ENCODE measurements at places on chromosomes 2 and 18.

DNA sequence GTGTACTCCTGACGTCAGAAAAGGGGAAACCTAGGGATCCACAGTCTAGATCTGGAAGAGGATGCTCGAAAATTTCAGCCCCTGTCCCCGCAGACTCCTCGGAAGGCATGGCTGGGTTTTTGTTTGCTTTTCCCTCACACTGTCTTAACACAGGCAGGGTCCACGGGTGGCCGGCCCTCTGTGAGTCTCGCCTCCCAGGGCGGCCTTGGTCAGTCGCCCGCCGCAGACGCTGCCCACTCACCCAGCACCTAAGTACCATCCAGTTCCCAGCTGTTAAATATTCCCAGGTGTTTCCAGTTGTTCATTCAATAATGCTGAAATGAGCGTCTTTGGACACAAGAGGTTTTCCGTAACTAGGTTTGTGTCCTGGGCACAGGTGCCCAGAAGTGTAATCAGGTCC, 193.2 kb downstream of the TWIST2 start:
- no peak for DNase-seq

- no peak for DNase-seq
Measured at GRCh38 chr2:235928751-235929370, 239.3 kb downstream of the GBX2 start.

GRCh38 chr2:201093573-201093972, 21.8 kb downstream of the NDUFB3 start:
- DNase-seq: no peak

DNA sequence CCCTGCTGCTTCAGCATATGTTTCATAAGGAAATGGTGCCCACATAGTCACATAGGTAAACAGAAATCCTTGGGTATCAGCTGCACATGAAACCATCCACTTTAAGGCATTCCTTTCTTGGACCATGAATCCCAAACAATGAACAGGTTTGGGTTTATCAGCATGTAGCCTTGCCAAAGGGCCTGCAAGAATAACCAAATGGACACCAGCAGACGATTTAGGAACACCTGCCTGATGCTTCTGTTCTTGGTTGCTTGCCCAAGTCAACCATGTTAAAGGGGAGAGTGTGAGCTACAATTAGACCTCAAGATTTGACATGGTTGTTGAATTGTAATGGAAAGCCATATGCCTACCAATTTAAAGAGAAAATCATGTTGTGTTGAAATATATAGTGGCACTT, 1342.7 kb upstream of the PIK3C3 start:
- DNase-seq: no peak

GRCh38 chr2:176039375-176039774, 37.3 kb upstream of the LNPK start:
- no peak for DNase-seq

DNA sequence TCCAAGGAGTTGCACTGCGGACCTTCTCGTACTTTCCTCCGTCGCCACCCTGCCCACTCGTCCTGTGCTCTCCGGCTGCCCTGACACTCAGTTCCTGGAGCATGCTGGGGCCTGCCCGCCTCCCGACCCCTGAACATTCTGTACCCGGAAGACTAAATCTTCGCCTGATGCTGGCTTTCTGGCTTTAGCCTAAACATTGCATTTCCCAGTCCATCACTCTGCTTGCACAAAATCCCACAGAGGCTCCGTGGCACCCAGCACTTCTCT, 550 bp upstream of the SFXN5 start:
- DNase-seq: no peak

- no peak for DNase-seq
Measured at GRCh38 chr2:8576525-8577167, 105.2 kb upstream of the ID2 start.

DNA sequence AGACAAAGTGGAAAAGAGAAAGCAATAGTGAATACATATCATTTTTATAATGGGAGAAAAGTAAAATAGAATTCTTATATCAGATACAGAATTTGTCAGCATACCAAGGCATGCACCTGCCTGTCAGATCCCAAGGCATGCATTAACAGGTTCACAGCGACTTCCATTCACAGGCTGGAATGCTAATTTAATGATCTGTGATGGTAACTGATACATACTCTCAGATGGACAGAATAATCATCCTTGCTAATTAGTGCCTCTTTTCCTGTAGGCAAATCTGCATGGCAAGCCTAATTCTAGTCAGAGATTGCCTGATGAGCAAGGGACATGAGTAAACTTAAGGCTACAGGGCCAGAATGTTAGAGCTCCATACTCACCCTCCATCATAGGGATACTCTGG, 76.1 kb downstream of the PRKRA start:
- no peak for DNase-seq

- no peak for DNase-seq
Measured at GRCh38 chr18:77115192-77115953, 17.2 kb downstream of the MBP start.

GRCh38 chr2:181362561-181362960, 94.6 kb upstream of the ITGA4 start:
- no peak for DNase-seq

- no peak for DNase-seq
Measured at GRCh38 chr18:1846640-1847039, 724.7 kb downstream of the METTL4 start.

DNA sequence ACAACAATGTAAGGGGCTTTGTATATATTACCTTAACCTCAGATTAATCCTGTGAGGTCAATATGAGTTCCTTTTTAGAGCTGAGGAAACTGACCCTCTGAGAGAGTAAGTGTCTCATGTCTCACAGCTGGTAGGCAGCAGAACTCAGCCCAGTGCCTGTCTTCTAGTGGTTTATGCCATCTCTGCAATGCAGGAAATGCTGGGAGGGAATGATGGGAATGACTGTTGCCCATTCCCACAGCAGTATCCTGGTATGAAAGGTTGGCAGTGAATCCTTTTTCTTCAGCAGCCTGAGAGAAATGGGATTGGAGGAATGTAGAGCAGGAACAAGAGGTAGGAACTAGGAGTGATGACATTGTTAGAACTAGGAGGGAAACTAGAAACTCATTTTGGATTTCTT, 6.0 kb downstream of the MRPL30 start:
- DNase-seq: no peak

DNA sequence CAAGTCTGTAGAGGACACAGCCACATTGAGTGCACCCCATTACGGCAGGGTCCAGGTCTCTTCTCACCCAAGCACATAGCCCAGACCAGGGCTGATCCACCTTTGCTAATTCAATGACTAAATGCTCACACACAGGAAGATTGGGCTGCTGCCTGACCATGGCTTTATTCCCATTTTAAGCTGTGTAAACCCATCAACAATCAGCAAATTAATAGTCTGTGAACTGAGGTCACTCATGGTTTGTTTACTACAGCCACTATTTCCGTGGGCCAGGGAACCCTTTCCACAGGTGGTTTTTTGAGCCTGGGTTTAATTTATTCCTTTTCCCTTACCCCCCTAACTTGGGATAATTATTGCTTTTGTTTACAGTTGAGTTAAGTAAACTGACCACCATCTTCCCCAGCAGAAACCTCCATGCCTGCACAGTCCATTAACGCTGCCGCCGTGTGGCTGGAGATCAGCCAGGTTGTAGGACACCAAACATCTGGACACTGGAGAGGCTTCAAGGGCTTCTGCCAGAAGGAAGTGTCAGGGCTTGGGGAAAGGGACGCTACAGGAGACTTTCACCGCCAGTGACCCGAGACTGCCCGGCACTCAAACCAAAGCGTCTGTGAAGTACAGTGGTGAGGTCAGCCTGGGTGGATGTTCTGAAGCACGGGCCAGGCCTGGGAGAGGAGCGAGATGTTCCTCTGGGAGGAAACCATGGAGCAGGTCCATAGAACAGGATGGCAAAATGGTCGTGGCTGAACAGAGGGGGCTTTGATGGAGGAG, 282.9 kb downstream of the DYSF start:
- no peak for DNase-seq

DNA sequence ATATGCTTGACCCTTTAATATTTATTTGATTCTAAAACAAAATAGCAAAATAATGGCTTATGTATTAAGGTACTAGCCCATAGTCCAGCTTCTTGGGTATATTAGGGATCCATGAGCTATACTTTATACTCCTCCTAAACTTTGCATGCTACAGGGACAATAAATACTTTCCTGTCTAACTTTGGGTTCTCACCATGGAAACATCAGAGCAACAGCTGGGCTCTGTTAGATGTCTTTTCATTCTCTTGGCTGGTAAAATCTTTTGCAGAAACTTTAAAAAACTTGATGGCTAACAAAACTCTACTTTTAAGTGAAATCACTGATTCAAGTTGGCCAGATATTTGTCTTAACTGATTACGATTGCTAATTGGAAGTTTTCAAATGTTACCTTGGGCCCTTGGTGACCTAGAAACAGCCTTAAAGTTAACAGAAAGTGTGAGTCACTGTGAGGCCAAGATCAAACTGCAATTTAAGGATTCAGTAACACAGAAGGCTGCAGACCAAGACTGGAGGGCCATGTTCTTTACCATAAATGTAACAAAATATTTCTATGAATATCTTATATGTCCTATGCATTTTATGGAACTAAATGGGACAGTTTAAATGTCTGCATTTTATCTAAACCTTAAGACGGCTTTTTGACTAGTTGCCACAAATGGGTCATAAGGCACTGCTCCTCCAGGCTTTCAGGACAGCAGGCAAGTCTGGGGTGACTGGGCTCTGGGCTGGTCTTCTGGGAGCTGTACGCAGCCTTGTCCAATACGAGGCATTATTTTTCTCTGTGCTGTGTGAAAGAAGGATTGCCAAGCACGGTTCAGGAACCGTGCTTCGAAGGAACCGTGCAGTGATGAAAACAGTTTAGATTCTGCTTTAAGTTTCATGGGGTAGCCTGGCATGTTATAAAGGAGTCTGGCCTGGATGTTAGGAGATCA, 188.5 kb downstream of the TPGS2 start:
- DNase-seq: no peak

DNA sequence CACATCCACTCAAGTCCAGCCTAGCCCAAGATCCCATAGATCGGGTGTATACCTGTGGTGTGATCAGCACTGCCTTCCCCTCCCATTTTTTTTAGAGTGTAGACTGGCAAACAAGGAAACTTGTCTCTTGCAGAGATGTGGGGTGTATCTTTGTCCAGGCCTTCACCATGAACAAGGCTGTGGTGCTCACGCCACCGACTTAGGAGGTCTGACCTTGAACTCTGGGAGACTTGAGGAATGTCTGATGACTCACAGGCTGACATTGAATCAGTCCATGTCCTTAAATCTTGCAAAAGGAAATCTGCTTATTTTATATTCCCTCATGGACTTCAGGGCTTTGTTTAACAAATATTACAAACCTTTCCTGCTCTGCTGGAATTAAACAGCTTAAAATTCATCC, 4.5 kb upstream of the CTIF start:
- peak; percentile 80 for DNase-seq

- DNase-seq: no peak
Measured at GRCh38 chr2:44566059-44566458, 204.3 kb downstream of the CAMKMT start.

GRCh38 chr2:122019724-122020123, 264.3 kb downstream of the TSN start:
- DNase-seq: no peak

DNA sequence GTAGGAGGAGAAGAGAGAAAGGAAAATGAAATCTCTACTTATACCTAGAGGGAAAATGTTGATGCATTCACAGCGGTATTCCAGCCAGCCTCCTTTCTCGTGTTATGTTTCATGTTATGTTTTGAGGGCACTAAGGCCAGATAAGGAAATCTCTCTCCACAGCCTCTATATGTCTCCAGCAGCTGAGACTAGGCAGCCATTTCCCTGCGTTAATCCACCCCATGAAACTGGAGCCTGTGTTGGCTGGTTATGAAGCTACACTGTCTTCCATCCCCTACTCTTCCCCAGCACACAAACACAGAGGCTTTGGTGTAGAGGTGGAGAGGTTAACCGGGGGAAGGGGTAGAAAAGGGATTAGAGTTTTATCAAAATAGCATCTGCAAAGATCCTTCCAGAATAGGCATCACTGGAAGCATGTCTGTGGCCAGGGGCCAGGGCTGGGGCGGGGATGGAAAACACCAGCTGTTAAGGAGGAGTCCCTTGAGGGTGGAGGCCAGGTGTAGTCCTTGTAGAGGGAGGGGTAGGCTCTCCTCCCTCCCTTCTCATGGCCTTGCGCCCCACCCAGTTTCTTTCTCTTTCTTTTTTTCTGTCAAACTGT, 100.9 kb upstream of the TNP1 start:
- DNase-seq: no peak

- DNase-seq: no peak
Measured at GRCh38 chr18:61402726-61403125, 69.5 kb downstream of the CDH20 start.

DNA sequence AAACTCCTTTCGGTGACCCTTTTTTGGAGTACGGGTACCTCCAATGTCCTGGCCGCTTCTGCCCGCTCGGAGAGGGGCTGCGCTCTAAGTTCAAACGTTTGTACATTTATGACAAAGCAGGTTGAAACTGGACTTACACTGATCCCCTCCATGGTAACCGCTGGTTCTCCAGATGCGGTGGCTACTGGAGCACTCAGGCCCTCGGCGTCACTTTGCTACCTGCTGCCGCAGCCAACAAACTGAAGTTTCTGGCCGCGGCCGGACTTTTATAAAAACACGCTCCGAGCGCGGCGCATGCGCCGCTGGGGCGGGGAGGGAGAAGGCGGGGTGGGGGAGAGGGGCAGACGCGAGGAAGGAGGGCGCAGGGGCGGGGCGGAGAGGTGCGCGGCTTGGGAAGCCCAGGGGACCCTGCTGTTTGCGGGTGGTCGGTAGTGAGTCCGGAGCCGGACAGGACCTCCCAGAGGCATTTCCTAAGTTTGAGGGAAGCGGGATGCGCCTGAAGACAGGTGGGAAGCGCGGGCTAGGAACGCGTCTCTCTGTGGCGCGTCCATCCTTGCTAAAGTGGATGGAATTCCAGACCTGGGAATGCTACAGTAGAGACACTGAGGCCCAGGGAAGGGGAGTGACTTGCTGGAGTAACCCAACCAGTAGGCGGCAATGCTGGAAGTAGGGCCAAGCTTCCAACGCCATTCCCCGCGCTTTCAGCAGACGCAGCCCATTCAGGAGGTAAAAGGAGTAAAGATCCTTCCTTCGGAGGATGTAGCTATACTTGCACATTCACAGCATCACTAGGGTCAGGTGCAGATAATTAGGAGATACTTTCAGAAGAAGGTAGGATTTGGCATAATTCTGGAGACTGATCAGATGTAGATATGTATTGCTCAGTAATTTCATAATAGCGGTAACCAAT, at the start of gene CXCR4:
Gene CXCR4 (minus strand): TSS at position 241 of the 910 bp plus-strand sequence. CDS start 89 bp downstream, at position 152.
- DNase-seq: no peak

DNA sequence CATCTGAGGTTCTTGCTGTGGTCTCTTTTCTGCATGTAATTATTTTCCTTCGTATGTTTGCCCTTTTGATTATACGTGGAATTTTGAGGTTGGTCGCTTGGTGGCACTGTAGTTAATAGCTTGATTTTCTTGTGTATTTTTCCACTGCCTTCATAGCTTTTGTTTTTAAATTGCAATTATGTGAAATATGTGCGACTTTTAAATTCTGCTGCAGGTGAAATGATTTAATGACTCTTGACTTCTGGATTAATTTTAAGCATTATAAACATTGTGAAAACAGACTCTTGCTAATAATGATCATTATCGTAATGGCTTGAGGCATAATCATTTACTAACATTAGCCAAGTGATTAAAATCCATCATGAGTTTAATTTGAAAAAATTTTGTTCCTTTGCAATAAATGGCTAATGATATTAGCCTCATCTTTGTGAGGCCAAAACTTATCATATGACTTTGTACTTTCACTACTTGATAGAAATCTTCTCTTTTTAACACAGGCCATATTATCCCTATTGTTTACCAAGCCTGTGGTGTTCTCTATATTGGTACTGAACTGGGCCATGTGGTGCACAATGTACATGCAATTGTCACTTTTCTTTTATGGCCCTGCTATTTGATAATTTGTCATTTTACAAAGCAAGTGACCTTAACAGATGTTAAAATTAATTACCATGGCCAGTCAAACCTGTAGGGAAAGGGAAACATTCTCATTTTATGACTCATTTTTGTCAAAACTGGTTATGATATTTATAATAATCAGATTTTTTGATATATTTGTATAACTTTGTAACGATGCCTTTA, 62.8 kb upstream of the NEUROD1 start:
- DNase-seq: peak; percentile 39
